ENCODE measurements at places on chromosomes 16 and 17.

DNA sequence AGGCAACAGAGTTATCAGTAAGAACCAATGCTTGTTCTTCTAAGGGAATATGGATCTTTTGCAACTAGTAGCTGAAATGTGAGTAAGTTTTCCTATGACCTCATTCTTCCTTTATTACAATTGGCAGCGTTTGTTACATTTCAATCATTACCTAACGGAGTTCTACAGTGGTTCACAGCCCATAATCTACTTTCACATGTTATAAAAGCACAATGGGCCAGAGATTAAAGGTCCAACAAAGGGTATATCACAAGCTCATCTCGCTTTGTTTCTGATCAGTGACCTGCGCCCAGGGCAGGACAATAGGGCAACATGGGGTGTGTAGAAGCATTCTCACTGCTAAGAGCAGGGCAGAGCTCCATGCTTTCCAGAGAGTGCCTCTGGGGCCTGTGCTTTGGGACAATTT is 279.9 kb upstream of the DYNLRB2 start:
- no peak for DNase-seq

GRCh38 chr17:75447951-75448856 is 8.2 kb upstream of the TMEM94 start:
- DNase-seq = no peak

- DNase-seq = peak; percentile 65
Measured at GRCh38 chr17:6640536-6641246, at the start of the genes KIAA0753 and TXNDC17. Gene KIAA0753 (minus strand): TSS chr17:6640711. CDS start chr17:6635103, 5,608 bp downstream. Gene TXNDC17 (plus strand): TSS chr17:6641060. CDS start chr17:6641083, 23 bp downstream.

- no peak for DNase-seq
Measured at GRCh38 chr16:50400967-50401348, 32.2 kb upstream of the BRD7 start.

- DNase-seq = no peak
Measured at GRCh38 chr17:35596530-35597233, 9.6 kb downstream of the AP2B1 start.

- DNase-seq = no peak
Measured at GRCh38 chr17:27862840-27863239, 30.3 kb downstream of the LYRM9 start.

- no peak for DNase-seq
Measured at GRCh38 chr17:82303944-82304808, 13.2 kb downstream of the CD7 start.

DNA sequence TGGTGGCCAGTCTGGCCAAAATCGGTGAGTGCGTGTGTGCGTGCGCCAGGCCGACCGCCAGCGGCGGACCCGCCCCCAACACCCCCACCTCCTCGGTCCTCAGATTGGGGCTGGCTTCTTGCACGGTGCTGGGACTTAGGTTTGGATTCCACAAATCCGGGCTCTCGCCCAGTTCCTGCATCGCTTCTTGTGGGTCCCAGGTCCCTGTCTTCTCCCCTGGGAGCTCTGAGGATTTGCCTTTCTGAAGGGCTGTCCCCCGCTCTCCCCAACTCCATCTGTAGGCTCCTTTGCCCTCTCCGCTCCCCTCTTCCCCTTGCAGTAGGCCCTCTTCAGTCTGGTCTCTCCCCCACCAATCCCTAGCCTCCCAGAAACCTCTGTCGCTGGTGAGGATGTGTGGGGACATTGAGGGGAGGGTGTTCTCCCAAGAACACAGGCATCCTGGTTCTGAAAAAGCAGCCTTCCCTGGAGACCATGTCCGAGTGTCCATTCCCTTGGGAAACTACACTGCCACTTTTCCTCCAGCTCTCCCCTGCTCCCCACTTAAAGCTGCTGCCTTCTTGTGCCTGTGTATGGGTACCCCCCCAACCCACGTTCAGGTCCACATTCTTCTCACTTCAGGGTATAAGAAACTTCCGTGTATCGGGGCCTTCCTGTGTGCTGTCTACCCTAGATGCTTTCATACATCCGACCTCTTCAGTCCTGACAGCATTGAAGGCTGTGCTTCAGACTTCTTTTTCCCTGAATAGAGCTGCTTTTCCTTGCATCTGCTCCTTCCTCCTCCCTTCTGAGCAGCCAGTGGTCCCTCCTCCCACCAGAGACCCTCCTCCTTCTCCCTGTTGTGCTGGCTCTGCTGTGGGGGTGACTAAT is 632 bp downstream of the SLC9A5 start:
- no peak for DNase-seq

DNA sequence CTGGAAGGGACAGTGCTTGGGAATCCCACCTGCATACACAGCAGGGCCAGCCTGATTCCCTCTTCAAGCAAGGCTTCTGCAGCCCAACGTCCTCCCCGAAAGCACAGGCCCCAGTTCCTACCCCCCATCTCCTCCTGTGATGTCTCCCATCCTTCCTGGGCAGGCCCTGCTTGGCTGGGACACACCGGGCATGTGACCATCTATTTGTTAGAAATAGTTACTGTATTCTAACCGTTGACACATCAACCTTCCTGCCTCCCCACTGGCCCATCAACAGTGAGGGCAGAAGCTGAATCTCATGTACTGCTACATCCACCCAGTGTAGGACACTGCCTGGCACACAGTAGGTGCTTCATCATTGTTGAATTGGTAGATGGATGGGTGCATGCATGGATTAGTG is 10.7 kb downstream of the PRR29 start:
- DNase-seq = no peak

DNA sequence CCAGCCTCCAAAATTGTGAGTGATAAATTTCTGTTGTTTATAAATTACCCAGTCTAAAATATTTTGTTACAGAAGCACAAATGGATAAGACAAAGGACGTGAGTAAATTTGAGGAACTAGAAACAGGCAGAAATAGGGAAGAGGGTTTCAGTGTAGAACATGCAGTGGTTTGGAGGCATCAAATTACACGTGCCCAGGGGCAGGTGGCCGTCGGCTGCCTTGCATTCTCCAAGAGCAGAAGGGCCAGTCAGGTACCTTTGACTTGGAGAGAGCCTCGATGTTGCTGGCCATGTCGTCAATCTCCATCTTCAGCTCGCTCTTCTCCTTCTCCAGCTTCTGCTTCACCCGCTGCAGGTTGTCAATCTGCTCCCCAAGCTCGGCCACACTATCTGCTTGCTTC is 54.3 kb downstream of the MYH13 start:
- no peak for DNase-seq

GRCh38 chr16:3816326-3816725 is 64.2 kb downstream of the CREBBP start:
- DNase-seq = no peak

- no peak for DNase-seq
Measured at GRCh38 chr17:74930535-74931036, 5.1 kb upstream of the OTOP3 start.

- DNase-seq = no peak
Measured at GRCh38 chr16:65124212-65124548, 2.3 kb upstream of the CDH11 start.

DNA sequence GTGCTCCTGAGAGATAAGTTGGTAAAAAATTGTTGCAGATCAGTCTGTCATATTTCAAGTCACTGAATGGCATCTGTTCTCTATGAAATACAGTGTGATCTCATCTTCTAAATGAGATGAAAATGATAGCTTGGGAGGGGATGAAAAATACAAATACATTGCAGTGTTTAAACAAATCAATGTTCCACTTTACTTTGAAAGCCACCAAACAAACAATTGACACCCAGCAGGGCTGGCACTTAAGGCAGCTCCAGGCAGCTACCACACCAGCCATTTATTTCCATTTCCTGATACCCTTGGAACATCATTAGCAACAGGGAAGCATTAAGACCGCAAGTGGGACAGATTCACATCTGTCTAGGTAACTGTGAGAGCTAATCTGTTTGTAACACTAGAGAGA is 827.6 kb upstream of the KIF2B start:
- DNase-seq = no peak

DNA sequence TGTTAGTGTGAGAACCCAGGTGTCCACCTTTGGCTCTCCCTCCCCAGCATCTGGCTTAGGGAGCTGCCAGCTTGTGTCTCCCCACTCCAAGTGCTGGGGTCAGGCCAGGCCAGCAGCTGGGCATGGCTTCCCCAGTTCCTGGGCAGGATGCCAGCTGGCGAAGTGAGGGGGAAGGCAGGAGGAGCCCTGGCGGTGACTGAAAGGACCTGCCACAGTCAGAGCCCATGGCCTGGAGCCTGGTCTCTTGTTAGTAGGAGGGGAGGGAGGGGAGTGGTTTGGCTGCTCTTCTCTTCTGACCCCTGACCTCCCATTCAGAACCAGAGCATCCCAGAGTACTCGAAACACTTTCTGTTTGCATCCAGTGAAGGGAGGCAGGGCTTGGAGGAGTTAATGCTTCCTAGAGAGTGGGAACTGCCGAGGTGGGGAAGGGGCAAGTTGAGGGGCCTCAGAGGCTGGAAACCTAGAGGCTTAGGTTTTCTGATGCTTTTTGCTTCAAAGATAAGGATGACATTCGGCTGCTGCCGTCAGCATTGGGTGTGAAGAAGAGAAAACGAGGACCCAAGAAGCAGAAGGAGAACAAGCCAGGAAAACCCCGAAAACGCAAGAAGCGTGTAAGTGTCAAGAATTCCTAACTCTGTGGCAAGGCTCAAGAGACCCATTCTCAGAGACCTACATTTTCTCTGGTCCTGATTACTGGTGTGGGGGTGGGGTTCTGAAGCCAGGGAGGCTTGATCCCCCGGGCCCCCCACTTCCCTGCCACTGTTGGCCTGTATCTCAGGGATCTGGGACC is 772 bp downstream of the CHD3 start:
- DNase-seq = peak; percentile 95
